PC-3 (cell line): ENCODE measurements at places on chromosomes 4 and X. TPM values are rescaled to one million over a fixed set of nuclear protein-coding genes. Genes with fewer than 3 reads are reported as not detected.

The GABRG1 gene
- not detected in 2 replicates for total RNA-seq

The POLN gene
- 0.26 and 1.5 TPM in 2 replicates for total RNA-seq

The WDR17 gene
- 0.69 and 1.3 TPM in 2 replicates for total RNA-seq

The SLC49A3 gene
- total RNA-seq = not detected in 2 replicates

The WAS gene
- total RNA-seq = 0.66 TPM in 1 of 2 replicates, not detected in the other

The F11 gene
- total RNA-seq = not detected in 2 replicates

The TCEAL2 gene
- total RNA-seq = not detected in 2 replicates

The P2RY4 gene
- 0.62 TPM in 1 of 2 replicates, not detected in the other for total RNA-seq

The CTAG1A gene
- total RNA-seq = not detected in 2 replicates

The UBA1 gene
- total RNA-seq = 282 and 299 TPM in 2 replicates

The EGFL6 gene
- total RNA-seq = not detected in 2 replicates

The ASB12 gene
- total RNA-seq = not detected in 2 replicates

The DLG3 gene
- total RNA-seq = 26.4 and 32.7 TPM in 2 replicates

The TIGD4 gene
- total RNA-seq = 0.07 TPM in 1 of 2 replicates, not detected in the other

The C4orf50 gene
- not detected in 2 replicates for total RNA-seq

The GYPA gene
- not detected in 2 replicates for total RNA-seq

The CSN1S1 gene
- total RNA-seq = not detected in 2 replicates

The SORCS2 gene
- total RNA-seq = 4.1 and 6.6 TPM in 2 replicates

The CTAG2 gene
- not detected in 2 replicates for total RNA-seq

The PNCK gene
- 1.0 and 3.3 TPM in 2 replicates for total RNA-seq
